ENCODE measurements at places on chromosomes 3 and 15.

DNA sequence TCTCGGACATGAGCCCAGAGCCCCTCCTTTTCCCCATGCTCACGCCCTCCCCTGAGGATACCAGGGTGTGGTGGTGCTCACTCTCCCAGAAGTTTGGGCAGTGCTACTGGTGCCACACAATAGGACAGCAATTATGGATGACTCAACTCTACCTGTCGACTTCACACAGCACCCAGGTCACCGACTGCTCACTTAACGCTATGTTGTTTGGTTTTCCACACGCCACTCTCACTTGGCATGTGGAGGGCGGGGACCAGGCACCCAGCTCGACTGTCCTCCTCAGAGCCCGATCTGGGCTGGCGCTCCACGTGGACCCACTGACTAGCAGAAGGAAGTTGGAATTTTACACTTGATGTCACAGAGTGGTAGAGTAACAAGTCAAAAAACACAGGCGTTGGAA is 30.9 kb downstream of the STIMATE start:
- no peak for DNase-seq

DNA sequence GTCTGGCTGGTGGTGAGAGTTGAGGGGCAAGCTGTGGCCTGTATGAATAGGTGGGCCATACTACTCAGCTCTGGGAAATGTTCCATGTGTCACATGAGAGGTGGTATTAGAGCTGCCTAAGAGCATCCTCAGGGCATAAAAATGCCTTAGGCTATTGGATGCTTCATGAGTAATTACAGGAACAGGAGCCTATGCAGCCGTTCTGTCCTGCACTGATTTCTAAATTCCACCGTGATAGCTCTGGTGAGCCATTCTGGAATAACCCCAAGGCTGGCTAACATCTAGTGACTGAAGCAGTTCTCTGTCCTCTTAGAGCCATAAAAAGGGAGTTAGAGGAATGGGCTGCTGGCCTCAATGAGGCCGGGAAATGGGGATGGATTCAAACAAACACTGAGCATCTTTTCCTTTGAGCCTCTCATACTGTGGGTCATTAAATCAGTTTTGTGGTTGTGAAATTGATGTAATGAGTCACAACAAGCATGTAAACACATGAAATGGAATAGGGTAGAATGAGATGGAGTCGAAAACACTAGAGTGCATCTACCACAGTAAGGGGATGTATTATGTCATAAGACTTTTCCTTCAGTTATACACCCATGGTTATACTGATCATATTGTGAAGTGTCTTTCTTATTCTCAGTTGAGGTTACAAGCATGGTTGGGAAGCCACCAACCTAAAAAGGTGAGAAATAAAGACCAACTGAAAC is 41.0 kb downstream of the DGKG start:
- DNase-seq: no peak

DNA sequence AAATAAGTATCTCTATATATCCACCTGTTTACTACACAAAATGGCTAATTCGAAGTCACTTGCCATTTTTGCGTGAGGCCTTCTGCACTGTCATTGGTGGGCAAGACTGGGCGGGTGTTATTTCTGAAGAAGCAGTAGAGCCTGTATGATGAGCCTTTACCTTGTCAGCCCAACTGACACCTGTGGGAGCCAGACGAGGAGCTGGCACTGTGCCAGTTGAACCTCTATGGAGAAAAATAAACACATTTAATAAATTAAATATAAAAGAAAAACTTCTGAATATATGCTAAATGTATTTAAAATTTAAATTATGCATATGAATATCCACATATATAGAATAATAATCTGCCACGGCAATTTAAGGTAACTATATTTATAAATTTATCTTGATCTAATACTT is 109.9 kb downstream of the SCAPER start:
- DNase-seq: no peak

- DNase-seq: no peak
Measured at GRCh38 chr3:55369141-55369847, 117.8 kb downstream of the WNT5A start.

GRCh38 chr15:69346112-69346511 is 47.4 kb downstream of the PAQR5 start:
- DNase-seq: no peak

DNA sequence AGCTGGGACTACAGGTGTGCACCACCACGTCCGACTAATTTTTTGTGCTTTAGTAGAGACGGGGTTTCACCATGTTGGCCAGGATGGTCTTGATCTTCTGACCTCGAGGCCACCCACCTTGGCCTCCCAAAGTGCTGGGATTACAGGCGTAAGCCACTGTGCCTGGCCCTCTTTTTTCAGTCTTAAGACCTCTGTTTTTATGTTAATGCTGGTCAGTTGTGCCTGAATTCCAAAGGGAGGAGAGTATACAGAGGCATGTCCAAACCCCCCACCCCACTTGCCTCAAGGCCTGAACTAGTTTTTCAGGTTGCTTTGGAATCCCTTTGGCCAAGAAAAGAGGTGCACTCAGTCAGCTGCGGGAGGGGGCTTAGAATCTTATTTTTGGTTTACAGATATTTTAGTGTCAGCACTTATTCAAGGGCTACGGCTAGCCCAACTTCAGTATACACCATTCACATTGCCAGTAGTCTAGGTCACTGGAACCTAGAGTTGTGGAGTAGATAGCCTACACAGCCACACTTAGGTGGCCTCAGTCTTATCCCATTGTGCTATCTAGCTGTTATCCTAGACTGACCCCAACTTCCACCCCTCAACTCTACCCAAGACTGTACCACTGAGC is 128.0 kb upstream of the TPM1 start:
- DNase-seq: no peak

DNA sequence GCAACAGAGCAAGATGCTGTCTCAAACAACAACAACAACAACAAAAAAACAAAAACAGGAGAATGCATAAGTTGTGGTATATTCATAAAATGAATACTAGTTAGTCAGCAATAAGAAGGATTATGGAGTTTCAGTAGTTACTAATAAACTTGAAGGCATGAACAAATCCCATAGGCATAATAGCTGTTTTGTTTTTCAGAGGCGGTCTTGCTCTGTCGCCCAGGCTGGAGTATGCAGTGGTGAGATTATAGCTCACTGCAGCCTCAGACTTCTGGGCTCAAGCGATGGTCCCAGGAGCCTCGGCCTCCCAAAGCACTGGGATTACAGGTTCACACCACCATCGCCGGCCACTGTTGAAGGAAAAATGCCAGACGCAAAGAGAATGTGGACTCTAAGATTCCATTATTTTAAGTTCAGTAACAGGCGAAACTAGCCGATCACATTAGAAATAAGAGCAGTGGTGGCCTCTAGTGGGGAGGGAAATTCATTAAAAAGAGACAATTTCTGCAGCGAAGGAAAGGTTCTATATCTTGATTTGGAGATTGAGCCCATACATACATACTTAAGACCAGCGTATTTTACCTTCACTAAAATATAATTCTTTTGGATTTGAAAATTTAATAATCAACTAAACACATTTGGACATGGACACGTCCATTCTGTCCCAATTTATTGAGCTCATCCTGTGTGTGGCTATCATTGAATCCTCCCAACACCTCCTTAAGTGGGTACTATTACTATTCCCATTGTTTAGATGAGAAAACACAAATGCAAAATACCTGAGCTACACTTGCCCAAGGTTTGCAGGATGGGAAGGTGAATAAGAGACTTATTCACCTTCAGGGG is 27.4 kb upstream of the HDAC11 start:
- peak; percentile 27 for DNase-seq

DNA sequence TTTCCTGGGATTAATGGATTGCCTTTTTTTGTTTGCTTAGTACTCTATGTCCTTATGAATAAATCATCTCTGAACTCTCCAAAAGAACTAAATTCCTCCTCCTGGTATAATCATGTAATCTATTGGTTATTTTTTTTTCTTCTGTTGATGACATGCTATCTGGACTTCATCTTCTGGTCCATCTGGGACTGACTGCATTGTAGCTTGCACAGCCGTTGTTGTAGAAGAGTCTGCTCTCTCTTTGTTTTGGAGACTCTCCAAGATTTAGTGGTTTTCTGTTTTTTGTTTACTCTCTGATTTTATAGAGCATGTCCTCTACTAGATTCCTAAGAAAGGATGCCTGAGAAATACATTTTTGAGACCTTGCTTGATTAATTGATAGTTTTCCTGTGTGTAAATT is 19.1 kb downstream of the IREB2 start:
- DNase-seq: no peak

DNA sequence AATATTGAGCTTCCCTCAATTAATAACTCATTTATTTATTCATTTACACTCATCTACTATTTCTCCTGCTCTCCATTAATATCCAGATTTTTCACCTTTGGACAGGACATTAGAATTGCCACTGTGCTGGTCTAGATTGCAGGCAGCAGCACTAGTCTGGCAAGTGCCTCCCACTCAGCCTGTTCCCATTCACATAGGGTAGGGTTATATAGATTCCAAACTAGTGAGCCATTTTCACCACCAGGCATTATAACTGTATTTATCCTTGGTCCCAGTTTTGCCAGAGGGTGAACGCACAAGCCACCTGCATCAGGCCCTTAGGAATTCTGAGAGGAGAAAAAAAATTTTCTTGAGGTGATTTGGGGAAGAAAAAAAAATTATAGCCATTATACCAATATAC is 44.5 kb downstream of the ANAPC13 start:
- no peak for DNase-seq

DNA sequence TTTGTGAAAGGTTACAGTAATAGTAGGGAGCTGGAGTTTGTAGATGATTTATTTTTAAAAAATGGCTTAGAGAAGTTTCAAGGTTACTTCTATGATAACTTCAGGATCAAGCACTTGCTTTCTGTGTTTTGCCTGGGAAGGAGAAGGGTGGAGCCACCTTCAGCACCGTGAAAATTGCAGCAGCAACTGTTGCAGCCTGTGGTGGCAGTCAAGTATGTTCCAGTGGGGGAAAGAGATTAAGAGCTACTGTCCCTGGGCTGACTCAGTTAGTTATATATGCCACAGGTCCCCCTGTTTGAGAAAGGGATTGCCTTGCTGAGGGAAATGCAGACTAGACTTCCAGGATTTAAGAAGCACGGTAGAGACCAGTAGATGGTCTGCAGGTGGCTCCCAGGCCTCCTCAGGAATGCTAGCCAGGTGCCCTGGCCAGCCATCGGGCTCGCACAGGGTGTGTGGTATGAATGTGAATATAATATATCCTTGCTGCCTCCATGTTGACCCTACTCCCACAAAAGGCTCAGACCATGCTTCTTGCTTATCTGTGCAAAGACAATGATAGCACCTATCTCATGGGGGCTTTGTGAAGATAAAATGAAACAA is 389.5 kb downstream of the CACNA2D3 start:
- DNase-seq: no peak

DNA sequence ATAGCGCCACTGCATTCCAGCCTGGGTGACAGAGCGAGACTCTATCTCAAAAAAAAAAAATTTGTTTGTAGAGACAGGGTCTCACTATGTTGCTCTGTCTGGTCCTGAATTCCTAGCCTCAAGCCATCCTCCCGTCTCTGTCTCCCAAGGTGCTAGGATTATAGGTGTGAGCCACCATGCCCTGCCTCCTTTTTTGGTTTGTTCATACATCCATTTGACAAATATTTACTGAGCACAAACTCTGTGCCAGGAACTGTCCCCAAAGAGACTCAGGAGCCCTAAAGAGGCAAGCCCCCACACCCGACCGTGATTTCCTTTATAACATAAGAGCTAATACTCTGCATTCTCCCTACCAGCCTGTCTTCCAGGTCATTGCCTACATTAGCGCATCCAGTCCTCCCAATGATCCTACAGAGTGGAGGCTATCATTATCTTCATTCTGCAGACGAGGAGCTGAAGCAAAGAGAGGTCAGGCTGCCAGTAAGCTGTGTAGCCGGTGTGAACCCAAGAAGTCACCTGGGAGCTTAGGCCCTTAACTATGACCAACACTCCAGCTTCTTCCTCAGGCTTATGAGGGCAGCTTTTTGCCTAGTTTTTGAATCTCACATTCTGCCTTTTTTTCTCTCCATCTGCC is 6.3 kb upstream of the PXK start:
- DNase-seq: no peak

GRCh38 chr15:68081869-68082505 is 27.9 kb downstream of the PIAS1 start:
- no peak for DNase-seq

DNA sequence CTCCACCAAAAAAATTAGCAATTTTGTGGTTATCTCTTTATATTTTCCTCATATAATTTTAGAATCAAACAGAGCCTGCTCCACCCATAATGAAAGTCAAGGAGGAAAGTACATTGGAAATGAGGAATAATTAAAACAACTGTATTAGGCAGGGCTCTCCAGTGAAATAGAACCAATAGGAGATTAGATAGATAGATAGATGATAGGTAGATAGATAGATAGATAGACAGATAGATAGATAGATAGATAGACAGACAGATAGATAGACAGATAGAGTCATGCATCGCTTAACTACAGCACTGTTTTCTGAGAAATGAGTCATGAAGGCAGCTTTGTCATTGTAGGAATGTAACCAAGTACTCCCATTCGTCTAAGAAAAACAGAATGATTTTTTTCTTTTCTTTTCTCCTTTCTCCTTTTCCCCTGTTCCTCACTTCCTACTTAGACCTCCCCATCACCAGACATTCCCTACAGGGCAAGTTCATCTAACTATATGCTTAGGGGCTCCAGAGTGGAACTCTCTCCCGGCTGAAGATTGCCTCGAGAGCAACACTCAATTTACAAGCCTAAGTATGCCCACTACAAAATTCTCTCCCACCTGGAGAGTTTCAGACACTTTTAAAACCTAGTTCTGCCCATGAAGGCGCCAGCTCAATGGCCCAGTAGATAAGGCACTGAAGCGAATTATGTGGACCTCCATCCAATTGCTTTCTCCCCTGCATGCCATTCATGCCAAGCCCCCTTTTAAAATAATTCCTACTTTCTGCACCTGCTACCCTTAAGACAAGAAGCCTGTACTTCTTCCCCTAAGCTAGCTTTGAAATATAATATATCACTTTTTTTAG is 53.3 kb upstream of the LIPC start:
- no peak for DNase-seq

- DNase-seq: no peak
Measured at GRCh38 chr15:52924630-52925029, 134.5 kb upstream of the ONECUT1 start.

- no peak for DNase-seq
Measured at GRCh38 chr3:38958026-38958720, 93.6 kb downstream of the SCN11A start.

- no peak for DNase-seq
Measured at GRCh38 chr3:137349557-137350348, 392.0 kb downstream of the IL20RB start.

Data from GM19239 (cell line).